Foreskin fibroblast (primary cell): ENCODE measurements at places on chromosomes 1 and 21.

GRCh38 chr1:206463137-206463536, 7.1 kb upstream of the IKBKE start:
- no peak for DNase-seq

GRCh38 chr1:223662943-223663342, 2.6 kb downstream of the CAPN8 start:
- no peak for DNase-seq

GRCh38 chr1:111516005-111516535, 12.6 kb upstream of the ADORA3 start:
- peak; percentile 40 for DNase-seq

DNA sequence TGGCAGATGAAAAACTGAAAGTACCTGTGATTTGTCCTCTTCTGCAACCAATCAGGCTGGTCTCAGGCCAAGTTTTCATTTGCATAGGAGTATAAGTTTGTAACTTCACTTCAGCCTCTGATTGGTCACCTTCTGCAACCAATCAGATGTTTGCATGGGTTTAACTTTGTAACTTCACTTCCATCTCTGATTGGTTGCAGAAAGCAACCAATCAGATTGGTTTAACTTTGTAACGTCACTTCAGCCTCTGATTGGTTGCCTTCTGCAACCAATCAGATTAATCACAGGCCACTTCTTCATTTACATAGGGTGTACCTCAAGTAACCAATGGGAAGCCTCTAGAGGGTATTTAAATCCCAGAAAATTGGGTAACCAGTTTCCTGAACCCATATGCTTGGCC, 18.9 kb upstream of the TUT4 start:
- DNase-seq: peak; percentile 18

DNA sequence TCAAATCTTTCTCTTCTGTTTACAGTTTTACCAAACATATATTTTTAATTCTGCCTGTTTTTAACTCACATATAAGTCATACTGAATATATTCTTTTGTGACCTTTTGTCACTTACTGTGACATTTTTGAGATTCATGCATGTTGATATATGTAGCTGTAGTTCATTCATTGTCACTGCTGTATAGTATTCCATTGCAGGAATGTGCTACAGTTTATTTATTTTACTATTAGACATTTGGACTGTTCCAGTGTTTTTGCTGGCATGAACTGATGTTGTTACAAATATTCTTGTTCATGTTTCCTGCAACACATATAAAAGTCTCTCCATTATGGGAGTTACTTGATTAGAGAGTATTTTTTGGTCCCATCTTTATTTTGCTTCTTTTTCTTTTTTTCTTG, 174.9 kb downstream of the DHRS3 start:
- no peak for DNase-seq

GRCh38 chr1:62687421-62687902, 724 bp downstream of the DOCK7 start:
- DNase-seq: peak; percentile 56

DNA sequence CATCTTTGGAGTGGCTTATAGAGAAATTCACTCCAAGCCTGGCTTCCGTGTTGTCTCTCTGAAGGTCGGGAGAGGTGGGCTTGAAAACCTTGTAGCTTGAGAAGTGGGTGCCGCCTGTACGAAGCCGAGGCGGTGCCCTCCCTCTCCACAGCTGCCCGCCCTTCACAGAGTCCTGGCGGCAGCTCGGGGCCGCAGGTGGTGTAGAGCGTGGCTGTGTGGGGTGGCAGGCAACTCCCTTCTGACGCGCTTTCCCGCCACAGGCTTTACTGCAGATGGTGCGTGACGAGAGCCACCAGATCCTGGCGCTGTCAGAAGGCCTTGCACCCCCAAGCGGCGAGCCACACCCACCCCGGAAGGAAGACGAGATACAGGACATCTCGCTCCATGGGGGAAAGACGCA, 33.1 kb upstream of the DIP2A start:
- no peak for DNase-seq

GRCh38 chr1:85451236-85451830, 13.6 kb downstream of the DDAH1 start:
- no peak for DNase-seq

DNA sequence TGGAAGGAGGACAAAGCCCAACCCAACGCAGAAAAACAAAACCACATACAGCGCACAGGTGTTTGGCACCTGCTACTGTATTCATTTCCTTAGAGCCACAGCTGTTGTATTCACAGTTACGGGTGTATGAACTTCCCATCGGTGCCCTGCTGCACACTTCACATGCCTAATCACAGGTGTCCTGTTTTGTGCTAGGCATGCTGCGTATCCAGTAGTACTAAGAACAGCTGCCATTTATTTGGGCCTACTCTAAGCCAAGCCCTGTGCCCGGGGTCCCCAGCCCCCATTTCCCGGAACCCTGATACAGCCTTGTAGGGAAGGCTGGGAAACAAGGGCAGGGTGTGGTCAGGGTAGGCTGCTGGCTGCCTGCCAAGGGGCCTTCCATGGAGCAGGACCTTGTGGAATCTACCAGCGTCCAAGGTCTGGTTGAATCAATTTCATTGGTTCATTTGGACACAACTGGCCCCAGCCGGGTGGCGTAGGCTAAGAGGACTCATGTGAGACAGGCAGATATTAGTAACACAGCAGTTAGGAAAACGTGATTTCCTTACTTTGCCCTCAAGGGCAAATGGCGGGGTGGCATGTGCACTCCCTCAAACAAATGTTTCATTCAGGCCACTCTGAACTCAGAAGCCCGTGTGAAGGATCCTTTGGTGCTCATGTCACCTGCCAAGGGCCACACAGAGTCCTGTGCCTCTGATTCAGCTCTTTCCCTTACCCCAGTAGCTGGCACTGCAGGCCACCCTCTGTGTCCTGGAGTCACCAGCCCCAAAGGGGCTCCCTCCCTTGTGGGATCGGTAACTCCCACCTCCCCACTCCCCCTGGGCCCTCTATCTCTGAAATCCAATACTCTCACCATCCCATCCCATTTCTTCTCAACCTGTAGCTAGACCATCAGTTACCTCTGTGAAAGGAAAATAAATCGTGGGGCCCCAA, 986 bp upstream of the RNF186 start:
- DNase-seq: no peak

GRCh38 chr1:186617926-186618325, 62.3 kb downstream of the PTGS2 start:
- no peak for DNase-seq

- DNase-seq: no peak
Observed at GRCh38 chr1:33902486-33903209, 38.8 kb downstream of the HMGB4 start.

GRCh38 chr1:18640228-18641004, 9.8 kb downstream of the PAX7 start:
- no peak for DNase-seq

- no peak for DNase-seq
Observed at GRCh38 chr1:118558933-118559332, 373.9 kb upstream of the SPAG17 start.

DNA sequence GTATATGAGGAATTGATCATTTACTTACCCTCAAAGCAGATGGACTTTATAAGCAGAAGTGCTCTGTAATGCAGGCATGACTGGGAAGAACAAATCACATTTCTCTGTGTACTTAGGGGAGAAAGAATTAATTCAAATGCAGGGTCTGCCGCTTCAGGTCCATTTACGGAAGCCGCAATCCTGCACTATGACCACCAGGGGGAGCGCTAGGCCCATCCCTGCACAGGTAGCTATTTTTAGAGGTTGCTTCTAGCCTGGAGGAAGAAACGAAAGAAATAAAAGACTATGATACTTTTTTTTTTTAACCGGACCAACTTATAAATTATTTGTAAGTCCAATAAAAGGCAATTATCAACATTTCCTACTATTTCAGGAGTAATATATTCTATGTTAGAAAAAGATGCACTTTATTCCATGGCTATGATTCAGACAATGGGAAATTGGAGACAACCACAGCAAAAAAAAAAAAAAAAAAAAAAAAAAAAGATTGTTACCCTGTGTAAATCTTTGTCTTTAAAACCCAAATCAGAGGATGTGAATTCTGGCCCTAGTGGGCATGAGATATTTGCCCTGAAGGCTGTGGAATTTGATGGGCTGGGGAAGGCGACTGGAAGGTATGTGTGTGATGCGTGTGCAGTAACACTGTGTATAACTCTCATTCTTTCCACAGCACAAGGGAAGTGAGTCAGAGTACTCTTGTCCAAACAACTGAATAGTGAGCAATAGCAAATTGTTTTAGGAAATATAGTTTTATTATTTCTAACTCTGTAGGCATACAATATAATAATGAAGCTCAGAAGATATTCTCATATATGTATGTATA, 12.9 kb upstream of the FYB2 start:
- DNase-seq: peak; percentile 93

- DNase-seq: no peak
Observed at GRCh38 chr1:19400875-19401534, 84.3 kb downstream of the CAPZB start.

- DNase-seq: no peak
Observed at GRCh38 chr1:76474922-76475321, 392.4 kb upstream of the ST6GALNAC5 start.

DNA sequence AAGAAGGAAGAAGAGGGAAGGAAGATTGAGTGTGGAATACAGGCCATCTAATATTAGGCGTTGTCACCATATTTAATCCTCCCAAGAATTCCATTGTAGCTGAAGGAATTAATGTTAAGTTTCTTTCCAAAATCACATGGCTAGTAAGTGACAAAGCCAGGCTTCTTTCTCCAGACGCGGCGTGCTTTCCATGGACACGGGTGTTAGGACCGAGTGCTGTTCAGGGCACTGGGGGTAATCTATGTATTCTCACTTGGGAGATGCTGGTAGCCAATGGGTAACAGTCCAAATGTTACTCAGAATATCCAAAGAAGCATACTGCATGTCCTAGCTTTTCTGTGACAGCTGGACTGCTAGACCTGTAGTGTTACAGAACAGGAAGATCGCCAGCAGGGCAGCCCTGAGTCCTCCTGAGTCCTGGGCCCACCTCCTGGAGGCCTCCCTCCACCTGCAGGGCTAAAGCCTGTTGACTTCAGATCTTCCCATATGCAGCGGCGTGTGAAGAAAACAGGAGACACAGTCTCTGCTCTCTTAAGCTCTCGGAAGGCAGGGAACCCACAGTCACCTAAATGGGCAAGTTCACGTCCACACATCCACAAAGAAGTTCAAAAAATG, 5.3 kb downstream of the IGSF9 start:
- DNase-seq: no peak

DNA sequence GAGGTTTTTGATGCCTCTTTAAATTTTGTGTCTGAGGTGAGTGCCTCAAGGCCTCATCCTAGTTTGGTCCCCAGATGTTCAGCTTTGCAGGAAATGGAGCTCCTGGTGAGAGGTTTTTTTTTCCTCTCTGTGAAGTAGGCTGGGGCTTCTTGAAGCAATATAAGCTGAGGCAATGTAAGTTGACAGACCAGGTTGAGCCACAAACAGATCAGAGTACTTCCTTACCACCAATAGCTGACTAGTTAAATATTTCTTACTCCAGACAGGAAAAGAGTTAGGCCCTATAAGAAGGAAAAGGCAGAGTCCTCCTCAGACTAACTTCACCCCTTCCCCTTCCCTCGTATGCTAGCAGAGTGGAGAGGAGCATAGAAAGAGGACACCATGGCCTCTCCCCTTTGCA, 341.0 kb downstream of the LMO4 start:
- no peak for DNase-seq

- DNase-seq: no peak
Observed at GRCh38 chr1:228465141-228465540, 22.0 kb upstream of the RNF187 start.

DNA sequence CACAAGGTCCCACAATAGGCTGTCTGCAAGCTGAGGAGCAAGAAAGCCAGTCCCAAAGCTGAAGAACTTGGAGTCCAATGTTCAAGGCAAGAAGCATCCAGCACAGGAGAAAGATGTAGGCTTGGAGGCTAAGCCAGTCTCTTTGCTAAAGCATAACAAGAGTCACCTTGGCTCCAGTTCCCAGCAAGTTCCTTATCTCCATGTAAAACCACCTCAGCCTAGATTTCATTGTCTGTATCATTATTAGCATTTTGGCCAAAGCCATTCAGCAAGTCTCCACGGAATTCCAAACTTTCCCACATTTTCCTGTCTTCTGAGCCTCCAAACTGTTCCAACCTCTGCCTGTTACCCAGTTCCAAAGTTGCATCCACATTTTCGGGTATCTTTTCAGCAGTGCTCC, 36.9 kb downstream of the PIGM start:
- no peak for DNase-seq

- no peak for DNase-seq
Observed at GRCh38 chr1:168606096-168606495, 29.7 kb downstream of the XCL1 start.
